ENCODE measurements at places on chromosomes 16 and 17.

DNA sequence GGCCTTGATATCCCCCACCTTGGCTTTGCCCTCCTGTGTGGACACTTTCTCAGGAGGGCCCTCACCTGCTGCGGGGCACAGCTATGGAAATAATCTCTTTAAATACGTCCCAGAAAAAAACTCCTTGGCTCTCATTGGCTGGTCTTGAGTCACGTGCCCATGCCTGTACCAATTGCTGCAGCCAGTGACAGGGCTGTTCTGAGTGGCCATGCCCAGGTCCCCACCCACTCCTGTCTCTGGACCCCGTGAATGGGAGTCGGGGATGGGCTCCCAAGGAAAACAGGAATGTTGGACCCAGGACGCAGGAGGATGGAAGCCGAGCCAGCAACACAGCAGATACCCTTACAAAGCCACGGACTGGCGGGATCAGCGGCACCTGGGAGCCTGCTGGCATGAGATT lies 53.1 kb upstream of the CDR2 start:
- no peak for DNase-seq

DNA sequence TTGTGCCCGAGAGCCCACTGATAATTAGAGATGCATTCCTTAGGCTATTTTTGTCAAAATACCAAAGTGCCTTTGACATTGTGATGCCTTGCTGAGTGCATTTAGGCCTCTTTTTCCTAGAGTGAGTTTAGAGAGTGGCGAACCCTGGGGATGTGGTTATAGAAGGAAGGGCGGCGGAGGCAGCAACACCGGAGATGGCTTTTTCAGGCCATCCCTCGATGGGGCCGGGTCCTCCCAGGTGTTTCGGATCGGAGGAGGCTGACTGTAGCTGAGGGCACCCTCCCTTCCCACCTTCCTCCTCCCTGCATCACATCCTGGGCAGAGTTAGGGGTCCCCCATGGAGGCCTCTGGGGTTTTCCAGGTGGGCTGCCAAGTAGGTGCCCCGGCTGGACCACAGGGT lies 6.6 kb upstream of the SNAI3 start:
- no peak for DNase-seq

DNA sequence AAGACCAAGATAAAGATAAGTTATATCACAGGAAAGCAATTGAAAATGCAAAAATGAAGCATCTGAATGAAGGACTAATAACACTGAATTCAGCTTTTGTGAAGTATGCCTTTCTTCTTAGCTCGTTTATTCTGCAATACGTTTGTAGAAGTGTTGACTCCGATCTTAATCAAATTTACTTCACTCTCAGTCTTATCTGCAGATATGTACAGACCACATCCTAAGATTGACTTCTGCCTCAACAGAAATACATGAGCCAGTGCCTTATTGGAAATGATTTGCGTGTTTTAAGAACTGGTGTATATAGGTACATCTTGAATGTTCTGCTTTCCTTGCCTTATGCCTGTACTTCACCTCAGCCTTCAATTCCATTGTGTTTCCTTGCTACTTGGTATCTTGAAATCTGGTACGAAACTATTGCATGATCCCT lies 1.3 kb downstream of the ATF7IP2 start:
- no peak for DNase-seq

- DNase-seq, result no peak
Measured at GRCh38 chr16:12356632-12357340, 380.3 kb downstream of the SNX29 start.

DNA sequence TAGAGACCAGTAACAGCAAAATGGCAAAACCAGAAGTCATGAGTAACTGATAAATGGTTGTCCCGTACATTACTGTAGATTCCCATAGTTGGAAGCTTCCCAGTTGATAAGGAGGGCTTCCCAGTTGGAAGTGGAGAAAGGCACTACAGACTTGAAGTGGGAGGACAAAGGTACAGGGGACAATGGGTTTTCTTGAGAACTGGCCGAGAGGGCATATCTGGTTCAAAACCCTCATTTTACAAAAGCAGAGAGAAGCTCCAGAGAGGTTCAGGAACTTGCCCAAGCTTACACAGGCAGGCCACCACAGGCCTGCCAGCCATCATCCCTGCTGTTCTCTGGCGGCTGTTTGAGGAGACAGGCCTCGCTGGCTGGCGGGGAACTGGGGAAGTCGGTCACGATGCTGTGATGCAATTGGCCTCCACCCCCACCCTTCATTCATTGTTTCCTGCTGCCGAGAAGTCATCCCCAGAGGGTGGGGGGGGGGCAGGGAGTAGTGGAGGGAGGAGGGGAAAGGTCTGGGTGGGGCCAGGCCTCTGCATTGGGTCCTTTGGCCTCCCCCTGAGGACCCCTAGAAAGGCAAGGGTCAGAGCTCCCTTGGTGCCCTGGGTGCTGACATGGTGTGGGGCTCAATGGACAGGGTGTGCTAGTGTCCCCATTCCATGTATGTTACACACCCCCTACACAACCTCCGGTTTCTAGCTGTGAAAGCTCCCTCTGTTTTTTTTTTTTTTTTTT lies 3.0 kb downstream of the UBALD2 start:
- no peak for DNase-seq

GRCh38 chr16:85564277-85565051 lies 48.7 kb upstream of the GSE1 start:
- no peak for DNase-seq

GRCh38 chr16:1933097-1933661 lies 9.8 kb downstream of the MSRB1 start:
- no peak for DNase-seq

DNA sequence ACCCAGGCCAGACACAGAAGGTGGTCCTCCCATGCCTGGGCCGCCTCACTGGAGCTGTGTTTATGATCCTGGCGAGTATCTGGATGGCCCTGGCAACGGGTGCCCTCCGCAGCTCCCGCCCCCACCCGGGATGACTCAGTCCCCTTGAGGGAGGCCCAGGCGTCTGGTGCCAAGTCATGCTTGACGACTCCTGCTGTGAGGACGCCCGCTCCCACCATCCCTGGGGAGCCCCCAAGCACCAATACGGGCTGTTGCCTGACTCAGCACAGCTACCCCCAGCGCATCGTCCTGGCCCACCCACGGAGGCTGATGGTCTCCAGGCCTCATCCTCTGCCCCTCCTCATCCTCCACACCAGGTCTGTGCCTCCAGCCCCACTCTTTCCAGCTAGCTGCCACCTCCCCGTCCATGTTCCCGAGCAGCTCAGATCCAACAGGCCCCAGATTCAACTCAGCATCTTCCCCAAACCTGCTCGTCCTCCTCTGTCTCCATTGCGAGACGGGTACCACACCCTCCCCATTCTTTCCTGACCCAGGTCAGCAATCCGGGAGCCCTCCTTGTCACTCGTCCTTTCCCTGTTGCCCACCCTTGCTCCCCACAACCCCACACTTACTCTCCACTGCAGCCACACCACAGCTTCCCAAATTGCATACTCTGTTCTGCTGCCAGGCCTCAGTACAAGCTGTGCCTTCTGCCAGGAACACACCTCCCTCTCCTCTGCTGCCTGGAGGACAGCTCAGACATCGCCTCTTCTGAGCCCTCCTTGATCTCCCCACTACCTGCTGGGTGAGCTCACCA lies 2.6 kb downstream of the CAMKK1 start:
- peak; percentile 89 for DNase-seq

Data from NCI-H510A (cell line).